Ammon's horn (tissue), 1 donor: ENCODE measurements at places on chromosomes 6 and 20.

- no peak for DNase-seq
Observed at GRCh38 chr6:4848382-4849068, 72.3 kb downstream of the CDYL start.

DNA sequence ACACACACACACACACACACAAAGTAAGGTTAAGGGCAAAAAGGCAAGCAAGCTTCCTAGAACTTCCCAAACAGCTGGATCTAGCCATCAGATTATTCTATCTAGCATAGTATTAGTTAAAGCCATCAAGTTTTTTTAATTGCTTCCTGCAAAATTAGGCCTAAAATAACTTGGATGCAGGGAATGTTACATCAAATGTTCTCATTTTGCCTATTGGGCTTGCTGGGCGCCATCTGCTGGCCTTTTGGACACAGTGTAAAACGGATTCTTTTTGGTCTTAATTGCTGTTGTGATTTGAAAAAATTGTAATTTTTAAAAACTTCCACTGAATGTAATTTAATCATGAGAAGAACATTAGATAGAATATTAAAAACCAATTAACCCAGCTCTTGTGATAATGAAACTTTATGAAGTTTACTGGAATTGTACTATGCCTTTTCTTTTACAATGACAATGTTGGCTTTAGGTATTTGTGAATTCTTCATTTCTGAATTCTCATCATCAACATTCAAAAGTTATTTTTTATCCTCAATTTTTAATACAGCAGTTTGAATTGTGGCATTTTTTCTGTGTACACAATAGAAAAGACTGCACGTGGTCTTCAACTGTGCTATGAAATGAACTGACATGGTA, 6.8 kb downstream of the MKKS start:
- DNase-seq: peak; percentile 80

DNA sequence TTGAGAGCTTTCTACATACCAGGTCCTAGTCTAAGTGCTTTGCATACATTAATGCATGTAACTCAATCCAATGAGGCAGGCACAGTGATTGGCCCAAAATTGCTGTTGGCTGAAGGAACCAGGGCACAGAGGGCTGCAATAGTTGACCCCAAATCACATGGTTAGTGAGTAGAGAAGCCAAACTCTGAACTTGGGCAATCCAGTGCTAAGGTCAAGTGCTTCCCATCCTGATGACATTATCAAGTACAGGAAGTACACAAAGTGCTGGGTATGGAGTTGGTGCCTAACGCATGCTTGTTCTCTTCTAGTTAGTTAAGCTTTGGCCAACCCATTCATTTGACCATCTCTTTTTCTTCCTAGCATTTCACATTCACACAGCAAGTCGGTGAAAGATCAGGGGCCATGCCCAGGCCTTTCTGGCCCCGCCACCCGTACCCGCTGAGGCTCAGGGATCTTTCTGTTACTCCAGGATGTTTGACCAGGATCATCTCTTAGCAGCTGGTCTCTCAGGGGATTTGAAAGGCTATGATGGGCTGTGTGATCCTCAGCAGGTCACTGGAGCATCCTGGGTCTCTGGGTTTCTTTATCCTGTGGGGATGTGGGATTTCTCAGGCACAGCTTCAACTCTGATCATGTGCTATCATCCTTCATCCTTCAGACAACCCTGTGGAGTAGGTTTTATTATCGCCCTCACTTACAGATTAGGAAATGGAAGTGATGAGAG, 7.0 kb downstream of the KCNB1 start:
- DNase-seq: no peak

DNA sequence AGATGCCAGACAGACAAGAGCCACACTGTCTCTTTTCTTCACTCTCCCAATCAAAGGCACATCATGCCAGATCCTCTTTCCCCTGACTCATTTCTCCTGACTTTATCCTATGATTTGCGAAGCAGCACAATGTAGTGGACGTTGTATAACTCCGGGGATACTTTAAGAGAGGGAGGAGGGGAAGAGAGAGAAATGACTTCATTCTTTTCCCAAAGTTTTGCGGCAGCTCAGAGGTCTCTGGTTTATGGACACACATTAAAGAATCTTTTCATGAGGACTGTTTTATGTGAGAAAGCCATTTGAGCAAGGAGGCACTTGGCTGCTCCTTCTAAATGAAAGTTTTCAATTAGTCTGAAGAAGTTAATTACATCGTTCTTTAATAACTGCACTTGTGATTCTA, 75.1 kb upstream of the MC3R start:
- no peak for DNase-seq
